Naive B cell (primary cell): ENCODE measurements at places on chromosomes 3 and 15.

GRCh38 chr3:180829409-180830405 is 82.8 kb upstream of the FXR1 start:
- no peak for DNase-seq

- no peak for DNase-seq
These were observed 51.7 kb upstream of the USP3 start for GRCh38 chr15:63452552-63453136.

DNA sequence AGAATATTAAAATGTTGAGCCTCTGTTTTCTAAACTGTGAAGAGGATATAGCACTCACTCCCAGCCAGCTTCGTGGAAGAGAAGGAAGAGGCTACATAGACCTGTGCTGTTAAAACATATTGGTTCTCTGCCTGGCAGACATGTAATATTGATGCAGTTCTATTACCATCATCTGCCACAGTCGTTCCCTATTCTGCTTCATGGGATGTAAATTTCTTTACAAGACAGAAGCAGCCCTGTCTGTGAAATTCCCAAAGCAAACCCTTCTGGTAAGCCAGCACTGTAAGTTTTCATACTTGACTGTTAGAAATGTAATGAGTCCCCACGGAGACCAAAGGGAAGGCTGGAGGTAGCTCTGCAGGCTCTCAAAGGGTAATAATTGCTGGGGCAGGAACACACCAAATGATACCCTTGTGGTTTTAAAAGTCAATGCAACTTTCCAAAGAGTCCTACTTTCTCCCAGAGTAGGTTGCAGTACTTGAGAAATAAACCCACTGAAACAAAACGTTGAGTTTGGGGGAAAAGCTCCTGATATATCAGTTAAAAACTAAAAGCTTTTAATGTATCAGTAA is 129.9 kb upstream of the HES1 start:
- DNase-seq = no peak

DNA sequence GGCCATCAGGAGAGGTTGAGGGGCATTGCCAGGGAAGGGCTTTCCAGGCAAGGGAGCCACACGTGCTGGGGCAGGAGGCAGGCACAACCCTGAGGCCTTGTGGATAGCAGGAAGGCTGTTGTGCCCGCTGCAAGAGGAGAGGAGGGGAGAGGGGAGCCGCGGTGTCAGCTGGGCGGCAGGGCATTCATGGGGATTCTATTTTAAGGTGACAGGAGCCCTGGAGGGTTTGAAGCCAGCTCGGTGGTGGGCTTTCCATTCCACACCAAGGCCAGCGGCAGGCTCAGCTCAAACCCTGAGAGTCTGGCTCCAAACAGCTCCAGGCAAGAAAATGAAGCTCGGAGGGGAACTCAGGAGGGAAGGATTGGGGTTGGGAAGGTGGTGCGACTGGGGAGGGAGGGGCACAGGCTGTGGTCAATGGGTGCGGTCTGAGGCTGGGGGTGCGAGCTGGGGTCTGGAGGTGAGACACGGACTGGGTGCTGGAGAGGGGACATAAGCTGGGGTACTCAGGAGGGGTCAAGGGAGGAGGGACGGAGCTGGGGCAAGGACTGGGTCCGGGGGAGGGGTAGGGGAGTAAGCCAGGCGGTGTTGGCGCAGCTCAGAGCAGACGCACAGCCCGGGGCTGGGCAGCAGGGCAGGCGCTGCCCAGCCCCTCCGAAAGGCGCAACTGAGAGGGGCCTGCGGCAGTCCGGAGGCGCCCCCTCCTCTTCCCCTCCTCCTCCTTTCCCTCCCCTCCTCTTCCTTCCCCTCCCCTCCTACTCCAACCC is 43.4 kb downstream of the TPRA1 start:
- no peak for DNase-seq

- DNase-seq = no peak
These were observed 47.2 kb upstream of the MME start for GRCh38 chr3:155032918-155033317.

DNA sequence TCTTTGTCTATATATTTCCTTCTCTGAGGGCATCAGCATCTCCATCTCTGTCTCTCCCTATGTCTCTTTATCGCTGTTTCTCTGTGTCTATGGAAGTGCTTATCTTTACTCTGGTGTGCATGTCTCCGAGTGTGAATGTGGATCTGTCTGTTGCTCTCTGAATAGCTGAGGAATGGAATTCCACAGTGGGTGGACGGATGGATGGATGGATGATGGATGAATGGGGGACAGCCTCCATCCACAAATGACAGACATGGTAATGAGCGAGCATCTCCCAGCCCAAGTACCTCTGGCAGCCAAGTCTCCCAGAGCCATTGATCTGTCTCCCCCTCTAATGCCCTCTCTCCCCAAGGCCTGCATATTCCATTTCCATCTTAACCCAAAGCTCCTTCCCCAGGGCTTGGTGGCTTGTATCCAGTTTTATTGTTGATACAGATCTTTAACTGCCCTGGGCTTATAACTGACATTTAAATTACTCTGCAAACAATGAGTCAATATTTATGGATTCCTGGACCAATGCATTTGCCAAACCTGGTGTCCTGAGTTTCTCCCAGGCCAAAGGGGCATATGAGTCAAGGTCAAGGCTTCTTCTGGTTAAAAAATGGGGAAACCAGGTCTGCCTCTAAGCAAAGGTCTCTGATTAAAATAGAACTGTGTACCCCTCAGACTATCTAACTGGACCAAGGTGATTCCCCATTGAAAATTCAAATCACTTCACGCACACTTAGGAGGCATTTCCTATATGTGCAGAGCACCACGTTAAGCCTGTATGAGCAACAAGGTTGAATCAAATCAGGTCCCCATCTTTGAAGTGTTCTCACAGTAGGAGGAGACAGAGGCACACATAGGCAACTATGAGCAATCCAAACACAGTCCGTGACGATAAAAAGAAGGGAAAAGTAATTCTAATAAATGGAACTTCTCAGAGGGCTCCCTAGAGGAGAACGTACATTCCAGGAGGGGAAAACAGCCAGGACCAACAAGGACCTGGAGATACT is 109.9 kb downstream of the TLE3 start:
- no peak for DNase-seq

DNA sequence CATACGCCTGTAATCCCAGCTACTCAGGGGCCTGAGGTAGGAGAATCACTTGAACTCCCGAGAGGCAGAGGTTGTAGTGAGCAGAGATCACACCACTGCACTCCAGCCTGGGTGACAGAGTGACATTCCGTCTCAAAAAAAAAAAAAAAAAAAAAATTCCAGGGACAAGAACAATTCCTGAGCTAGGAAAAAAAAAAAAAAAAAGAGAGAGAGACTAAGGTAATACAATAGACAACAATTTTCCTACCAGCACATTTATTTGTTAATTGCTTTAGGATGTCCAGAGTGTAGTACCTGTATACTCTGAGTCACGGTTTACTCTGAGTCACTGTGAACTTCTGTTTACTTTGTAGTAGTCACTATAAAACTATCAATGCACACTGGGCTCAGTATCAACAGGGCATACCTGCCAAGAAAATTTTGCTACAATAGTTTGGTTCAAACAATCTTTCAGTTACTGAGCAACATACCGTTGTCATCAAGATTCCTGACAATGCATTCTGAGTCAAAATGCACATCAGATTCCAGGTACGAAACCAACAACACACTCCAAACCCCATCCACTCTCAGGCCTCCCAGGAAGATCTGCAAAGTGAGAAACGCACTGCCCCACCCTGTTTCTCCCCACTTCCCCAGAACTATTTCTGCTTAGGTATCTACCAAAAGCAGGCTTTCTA is 28.3 kb downstream of the IGF2BP2 start:
- DNase-seq = no peak

- no peak for DNase-seq
These were observed 42.3 kb upstream of the ADPGK start for GRCh38 chr15:72825829-72826228.

- no peak for DNase-seq
These were observed 255.9 kb upstream of the ICE2 start for GRCh38 chr15:60734851-60735250.

DNA sequence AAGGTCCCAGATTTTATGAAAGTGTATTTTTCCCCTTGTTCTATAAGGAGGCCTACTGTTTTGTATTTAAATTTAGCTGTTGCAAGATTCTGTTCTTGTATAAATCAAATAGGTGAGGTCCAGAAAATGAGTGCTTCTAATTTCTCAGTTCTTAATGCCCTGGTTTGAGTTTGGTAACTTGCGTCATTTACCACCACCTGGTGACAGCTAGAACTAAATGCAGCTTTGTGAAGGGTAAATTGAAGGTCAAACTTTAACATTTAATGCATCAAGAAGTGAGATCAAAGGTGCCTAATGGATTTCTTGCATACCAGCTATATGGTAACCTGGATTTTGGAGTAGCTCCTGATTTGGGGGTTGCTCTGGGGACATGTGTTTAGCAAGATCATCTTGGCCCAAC is 50.7 kb upstream of the POLR2M start:
- DNase-seq = no peak

GRCh38 chr3:190533511-190534281 is 19.8 kb downstream of the IL1RAP start:
- no peak for DNase-seq

GRCh38 chr3:187520027-187520945 is 149.9 kb downstream of the SST start:
- no peak for DNase-seq

DNA sequence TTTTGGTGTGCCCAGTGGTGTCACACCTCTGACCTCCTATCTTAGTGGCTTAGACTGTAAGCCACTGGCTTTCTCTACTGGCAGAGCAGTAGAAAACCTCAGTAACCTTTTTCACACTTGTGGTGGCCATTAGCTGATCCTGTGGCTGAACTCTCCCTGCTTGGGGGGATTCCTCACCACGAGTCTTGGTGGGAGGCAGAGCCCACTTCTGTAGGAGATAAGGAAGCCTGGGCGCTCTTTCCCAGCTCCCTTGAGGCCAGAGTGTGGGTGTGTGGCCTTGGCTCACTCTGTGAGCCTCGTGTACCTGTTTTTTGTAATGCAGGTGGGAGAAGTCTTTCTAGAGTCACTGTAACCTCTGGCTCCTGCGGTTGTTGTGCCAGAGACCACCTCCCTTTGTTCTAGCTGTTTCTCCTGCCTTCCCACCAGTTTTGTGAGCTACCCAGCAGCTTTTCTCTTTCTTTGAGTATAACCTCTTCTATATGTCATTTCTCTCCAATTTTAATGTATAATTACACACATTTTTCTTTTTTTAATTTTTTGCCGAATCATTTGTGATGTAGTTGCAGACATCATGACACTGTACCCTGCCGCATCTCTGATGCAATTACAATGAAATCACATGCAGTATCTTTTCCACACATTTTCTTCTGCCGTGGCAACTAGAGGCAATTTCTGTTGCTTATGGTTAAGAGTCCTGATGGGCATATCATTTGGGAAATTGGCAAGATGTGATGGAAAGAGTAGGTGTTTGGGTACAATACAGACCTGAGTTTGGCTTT is 13.8 kb downstream of the XCR1 start:
- no peak for DNase-seq

GRCh38 chr3:152388631-152389030 is 119.9 kb downstream of the MBNL1 start:
- no peak for DNase-seq

- DNase-seq = no peak
These were observed 33.5 kb upstream of the MKRN3 start for GRCh38 chr15:23532024-23532423.

- no peak for DNase-seq
These were observed 1.6 kb downstream of the SHF start for GRCh38 chr15:45185903-45186770.

- DNase-seq = no peak
These were observed 30.3 kb downstream of the TPRA1 start for GRCh38 chr3:127560051-127560787.

DNA sequence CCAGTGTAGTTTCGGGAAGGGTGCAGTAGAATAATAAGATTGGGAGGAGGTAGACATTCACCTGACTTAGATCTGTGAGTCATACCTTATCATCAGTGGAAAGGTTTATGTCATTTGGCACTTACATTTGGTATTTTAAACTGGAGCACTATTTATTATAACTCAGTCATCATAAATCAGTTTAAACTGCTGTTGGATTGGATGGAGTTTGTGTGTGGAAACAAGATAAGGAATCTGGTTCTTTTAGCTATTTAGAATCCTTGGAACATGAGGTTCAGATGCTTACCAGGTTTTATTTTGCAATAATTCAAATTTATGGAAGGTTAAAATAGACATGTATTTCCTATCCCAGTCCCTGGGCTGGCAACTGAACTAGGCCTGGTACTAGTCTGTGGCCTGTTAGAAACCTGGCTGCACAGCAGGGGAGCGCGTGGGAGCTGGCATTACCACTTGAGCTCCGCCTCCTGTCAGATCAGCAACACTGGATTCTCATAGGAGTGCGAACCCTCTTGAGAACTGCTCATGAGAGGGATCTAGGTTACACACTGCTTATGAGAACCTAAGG is 34.5 kb downstream of the ZFAND6 start:
- DNase-seq = no peak

GRCh38 chr3:197878427-197878826 is 71.6 kb upstream of the RPL35A start:
- DNase-seq = no peak

DNA sequence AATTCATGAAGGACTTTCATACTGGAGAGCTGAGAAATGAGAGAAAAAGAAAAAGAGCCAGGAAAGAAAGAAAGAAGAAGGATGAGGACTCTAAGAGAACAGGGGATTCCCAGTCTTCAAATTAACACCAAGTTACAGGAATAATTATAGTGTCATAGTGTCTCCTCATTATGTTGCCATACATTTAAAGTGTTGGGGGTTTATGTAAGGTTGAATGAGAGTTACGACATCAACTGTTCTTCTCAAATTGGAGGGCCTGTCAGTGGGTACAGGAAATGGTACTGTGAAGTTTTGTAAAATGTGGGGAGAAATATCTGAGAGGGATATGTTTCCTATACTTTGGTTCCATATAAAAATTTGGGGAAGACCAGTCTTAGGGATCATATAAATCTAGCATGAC is 12.3 kb upstream of the CD200 start:
- DNase-seq = no peak

- DNase-seq = no peak
These were observed 37.4 kb upstream of the DCP1A start for GRCh38 chr3:53384465-53385423.

- no peak for DNase-seq
These were observed 201.1 kb downstream of the MAGI1 start for GRCh38 chr3:65837604-65838003.
